ENCODE measurements at places on chromosomes 2 and 18.

DNA sequence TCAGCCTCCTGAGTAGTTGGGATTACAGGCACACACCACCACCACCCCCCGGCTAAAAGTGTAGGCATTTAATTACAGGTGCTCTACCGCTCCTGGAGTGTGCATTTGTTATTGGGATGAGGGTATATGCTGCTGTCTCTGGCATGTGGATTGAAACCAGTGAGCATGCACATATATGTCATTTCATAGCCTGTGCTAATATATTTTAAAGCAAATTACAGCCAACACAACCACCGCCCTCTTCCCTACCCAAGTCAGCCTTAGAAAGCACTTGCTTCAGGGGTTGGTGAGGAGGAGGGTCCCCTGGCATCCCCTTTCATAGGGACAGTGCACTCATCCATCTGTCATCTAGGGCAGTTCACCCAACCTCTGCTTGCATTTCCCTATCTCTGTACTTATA lies 10.5 kb upstream of the TBC1D8 start:
- DNase-seq = no peak

DNA sequence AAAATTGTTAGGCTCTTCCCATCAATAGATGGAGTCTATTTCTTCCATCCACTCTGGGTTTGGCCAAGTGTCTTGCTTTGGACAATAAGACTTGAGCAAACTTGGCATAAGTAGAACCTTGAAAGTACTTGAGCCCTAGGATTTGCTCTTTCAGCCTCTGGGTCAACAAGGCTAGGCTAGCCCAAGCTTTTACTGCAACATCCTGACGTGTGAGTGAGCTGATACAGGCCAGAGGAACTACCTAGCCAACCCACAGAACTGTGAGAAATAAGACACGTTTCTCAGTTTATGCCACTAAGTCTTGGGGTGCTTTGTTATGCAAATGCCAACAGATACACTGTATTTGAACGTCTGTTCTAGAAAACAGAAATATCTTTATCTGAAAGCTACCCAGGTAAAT lies 71.9 kb downstream of the LRP2 start:
- no peak for DNase-seq

GRCh38 chr2:17195016-17195415 lies 323.2 kb downstream of the RAD51AP2 start:
- no peak for DNase-seq

DNA sequence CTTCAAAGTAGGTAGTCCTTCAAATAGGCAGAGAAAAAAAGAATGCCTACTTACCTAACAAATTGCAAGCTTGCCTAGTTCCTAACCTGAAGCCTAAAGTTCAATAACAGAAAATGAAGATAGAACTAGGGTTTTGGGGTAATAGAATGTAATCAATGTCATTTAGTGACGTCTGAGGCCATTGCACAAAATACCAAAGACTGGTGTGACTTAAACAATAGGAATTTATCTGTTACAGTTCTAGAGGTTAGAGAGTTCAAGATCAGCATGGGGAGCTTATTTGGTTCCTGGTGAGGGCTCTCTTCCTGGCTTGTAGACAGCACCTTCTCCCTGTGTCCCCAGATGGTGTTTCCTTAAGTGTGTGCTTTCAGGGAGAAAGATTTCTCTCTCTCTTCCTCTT lies 4.7 kb upstream of the NPC1 start:
- no peak for DNase-seq

DNA sequence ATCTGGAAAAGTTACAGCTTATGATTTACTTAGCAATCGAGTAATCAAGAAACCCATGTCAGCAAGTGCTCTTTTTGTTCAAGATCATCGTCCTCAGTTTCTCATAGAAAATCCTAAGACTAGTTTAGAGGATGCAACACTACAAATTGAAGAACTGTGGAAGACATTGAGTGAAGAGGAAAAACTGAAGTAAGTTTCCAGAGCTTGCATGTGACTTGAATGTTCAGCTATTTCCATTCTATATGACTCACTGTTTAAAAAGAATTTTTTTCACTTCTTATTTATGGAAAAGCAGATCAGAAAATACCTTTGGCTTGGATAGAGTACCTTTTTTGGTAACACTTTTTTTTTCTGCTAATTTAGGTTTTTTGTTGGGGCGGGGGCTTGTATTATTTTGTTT lies 70.7 kb downstream of the PMS1 start:
- no peak for DNase-seq

DNA sequence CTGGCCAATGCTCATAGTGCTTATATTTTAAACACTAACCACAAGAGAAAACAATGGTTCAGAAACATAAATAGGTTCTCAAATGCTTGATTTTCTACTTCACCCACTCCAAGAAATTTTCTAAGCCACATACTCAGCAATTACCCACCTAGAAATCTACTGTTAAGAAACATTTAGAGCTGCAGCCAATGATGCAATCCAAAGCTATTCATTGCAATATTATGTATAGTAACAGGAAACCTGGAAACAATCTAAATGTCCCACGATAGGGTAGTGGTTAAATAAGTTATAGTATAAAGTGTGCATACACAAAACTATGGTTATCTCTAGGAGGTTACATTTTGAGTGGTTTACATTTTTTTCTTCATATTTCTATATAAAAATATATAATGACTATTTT lies 5.7 kb downstream of the FAM237A start:
- no peak for DNase-seq

- DNase-seq = peak; percentile 78
Observed at GRCh38 chr18:66640431-66640830, 36.5 kb upstream of the CDH19 start.

- no peak for DNase-seq
Observed at GRCh38 chr18:71797554-71797953, 746.6 kb downstream of the CBLN2 start.

DNA sequence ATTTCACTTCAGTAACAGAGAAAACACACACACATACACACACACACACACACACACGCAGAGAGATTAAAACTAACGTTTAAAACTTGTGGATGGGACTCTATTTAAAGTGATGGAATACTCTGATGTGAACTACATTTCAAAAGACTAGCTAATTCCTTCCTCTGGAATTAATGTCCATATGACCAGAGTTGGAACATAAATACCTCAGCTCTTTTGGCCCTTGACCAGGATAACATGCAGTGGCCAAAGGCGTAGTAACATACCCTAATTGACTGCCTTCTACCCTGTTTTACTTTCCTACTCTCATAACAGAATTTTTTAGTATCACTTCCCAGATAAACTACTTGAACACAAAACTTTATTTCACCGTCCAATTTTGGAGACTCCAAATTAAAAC lies 671.3 kb upstream of the CHAC2 start:
- no peak for DNase-seq

GRCh38 chr2:183035954-183036669 lies 2.1 kb downstream of the NCKAP1 start:
- DNase-seq = peak; percentile 79

GRCh38 chr2:110820128-110820527 lies 87.8 kb downstream of the ACOXL start:
- peak; percentile 65 for DNase-seq

Data from Kasumi-1 (cell line).